ENCODE measurements at places on chromosomes 5 and 9.
A peak's percentile ranks its signal among the peaks of the same experiment; 100 is the strongest.

DNA sequence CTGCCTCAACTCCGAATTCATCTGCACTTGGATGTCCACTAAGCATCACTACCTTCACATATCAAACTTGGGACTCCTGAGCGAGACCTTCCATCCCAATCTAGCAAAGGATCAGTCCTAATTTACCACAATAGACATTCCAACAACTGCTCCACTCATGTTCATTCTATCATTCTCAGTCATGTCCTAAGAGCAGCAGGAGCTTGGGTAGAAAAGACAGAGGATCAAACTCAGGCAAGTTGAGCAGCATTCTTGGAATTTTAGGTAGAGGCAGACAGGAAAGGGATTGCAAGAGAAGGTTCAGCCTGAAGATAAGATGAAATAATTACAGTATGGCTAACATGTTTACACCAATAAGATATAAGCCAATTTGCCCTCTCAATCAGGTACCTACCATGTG lies 51.7 kb downstream of the AUH start:
- DNase-seq = no peak

GRCh38 chr9:112295174-112295573 lies 38.2 kb downstream of the PTBP3 start:
- DNase-seq = no peak

- peak; percentile 54 for DNase-seq
These were observed 11.8 kb upstream of the ZDHHC11 start for GRCh38 chr5:862367-863243.

DNA sequence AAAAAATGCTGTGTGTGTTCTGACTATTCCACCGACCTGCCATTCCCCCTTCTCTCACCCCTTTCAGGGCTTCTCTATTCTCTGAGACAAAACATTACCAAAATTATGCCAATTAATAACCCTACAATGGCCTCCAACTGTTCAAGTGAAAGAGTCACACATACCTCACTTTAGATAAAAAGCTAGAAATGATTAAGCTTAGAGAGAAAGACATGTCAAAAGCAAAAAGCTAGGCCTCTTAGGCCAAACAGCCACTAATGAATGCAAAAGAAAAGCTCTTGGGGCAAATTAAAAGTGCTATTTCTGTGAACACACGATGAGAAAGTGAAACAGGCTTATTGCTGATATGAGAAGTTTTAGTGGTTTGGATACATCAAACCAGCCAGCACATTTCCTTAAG lies 279.6 kb upstream of the GRAMD2B start:
- DNase-seq = no peak

- no peak for DNase-seq
These were observed 111.0 kb upstream of the NFIB start for GRCh38 chr9:14424983-14425382.

- DNase-seq = no peak
These were observed 30.5 kb upstream of the EEIG1 start for GRCh38 chr9:128011071-128011817.

- DNase-seq = no peak
These were observed 66.4 kb downstream of the EHMT1 start for GRCh38 chr9:137685035-137685740.

- no peak for DNase-seq
These were observed 429.6 kb upstream of the ZNF608 start for GRCh38 chr5:125176005-125176390.

GRCh38 chr9:110031511-110032173 lies 176.3 kb downstream of the C9orf152 start:
- peak; percentile 82 for DNase-seq

DNA sequence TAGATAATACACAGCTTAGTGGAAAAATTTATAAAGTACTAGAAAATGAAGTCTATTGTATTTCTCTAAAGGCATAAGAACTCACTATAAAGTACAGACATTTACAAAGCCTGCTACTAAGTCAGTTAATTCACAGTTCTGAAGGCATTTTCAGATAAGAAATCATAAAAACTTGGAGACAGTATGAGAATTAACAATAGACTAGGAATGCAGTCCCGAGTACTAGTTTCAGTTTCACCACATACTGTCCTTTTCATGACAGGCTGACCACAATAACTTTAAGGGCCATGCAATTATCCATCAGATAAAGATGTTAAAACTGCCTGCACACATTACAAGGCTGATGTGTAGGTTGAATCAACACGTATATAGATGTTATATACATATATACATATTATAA lies 362.6 kb upstream of the SMC2 start:
- DNase-seq = no peak

GRCh38 chr5:175235251-175235960 lies 208.6 kb downstream of the DRD1 start:
- DNase-seq = peak; percentile 55

DNA sequence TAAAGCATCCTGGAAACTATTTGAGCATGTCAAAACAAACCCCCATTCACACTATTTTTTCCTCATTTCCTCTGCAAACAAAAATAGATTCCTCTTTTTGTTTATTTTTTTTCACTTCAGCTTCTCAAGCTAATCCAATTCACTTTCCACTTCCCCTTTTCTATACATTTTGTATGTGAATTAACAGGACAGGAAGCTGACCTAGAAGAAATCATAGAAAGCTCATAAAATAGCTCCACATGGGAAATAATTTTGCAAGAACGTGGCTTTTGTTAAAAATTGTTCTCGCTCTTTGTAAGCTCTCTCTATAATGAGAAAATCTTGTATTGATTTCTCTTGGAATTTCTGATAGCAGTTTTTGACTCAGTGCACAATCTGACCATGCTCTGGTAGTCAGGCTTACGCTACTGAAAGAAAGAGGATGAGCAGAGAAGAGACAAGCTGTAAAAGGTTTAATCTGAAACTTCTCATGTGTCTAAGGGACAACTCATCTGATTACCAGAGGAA lies 215.8 kb downstream of the ADAMTS12 start:
- DNase-seq = no peak

DNA sequence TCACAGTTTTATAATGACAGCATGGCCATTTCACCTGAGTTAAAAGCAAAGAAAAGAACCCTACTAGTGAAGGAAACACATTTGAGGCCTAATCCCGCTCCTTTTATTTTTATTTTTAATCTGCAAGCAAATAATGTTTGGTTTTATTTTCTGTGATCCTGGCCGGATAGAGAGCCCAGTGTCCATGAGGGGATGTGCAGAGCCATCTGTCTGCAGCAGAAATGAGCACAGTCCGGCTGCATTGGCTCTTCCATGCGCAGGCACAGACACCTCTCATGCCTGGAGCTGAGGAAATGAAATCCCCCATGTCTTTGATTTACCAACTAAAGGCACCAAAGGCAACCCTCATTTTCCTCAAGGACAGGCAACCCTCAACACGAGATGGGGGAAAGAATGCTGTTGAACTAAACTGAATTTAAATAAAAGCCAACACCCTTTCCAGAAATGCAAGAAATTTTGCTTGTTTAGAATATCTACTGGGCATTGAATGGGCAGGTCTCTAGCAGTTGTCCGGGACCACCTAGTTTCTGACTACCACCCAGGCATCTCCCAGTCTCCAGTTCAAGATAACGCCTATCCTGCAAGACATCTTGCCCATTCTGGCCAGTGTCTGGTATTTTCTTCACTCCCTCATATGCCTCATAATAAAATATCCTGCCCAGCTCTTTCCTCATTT lies 47.9 kb upstream of the SEMA6A start:
- DNase-seq = no peak

GRCh38 chr9:34654323-34655051 lies 2.5 kb downstream of the IL11RA start:
- peak; percentile 39 for DNase-seq

DNA sequence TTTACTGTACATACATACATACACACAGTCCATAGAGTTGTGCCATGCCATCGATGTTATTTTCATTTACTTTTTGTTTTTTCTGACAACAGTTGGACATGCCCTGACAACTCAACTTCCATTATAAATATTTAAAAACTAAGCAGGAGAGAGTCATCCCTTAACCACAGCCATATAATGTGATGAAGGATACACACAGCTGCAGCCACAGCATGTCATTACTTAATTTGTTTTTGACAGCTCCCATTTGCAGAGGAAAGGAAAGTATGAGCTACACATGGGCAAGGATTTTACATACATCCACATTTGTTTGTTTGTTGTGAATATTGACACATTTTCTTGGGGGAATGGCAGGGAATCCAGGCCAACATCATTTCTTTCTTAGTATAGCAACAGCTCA lies 91.5 kb upstream of the TUT7 start:
- DNase-seq = no peak

DNA sequence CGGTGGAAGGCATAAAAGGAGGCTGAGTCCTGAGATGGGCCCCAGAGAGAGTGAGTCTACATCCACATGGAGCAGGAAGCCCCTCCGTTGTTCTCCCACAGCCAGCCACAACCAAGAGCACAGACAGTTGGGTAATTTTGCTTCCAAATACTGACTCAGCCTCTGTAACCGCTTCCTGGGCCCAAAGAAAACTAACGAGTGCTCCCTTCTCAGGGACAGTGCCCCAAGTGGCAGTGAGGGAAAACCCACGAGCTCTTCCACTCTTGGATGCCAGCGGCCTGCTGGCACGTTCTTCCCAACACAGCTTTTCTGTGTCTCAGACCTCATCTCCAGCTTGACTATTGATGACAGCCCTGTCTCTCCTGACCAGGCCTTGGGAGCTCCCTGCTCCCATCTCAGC lies 207.6 kb downstream of the FSTL4 start:
- peak; percentile 34 for DNase-seq

DNA sequence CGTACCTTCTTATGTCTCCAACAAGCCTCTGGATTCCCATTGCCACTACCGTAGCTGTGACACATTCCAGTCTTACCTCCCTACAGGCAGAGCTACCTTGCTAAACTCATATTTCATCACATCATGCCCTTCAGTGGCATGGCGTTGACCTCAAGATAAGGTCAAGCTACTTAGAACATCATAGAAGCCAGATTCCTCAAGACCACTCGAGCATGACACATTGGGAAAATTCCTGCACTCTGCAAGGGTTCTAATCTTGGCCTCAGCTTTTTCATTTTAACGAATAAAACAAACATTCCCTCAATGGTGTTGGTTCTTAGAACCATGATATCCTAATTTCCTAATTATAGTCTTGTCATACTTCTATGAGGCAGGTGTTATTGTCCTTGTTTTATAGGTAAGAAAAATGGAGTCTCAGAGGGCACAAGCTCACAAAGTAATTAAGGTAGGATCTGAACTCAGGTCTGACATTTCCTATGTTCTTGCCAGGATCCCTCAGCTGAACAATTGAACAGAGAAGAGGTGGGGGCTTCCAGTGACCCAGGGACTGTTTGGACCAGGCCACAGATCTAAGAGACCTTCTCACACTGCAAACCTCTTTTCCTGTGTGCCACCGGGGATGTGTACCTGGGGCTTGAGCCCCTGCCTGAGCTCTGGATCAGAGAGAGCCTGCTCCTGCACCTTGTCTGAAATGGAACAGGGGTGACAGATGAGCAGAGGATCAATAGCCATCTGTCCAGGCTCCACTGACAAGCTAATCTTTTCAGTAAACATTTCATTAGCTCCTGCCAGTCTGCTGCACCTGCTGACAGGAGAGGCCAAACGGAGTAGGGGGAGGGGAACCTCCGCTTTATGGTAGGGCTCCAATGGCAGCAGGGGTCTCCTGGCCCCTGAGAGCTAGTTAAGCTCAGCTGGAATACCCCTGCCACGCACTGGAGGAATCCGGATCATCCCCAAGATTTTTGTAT lies 49.3 kb downstream of the ALG2 start:
- no peak for DNase-seq

DNA sequence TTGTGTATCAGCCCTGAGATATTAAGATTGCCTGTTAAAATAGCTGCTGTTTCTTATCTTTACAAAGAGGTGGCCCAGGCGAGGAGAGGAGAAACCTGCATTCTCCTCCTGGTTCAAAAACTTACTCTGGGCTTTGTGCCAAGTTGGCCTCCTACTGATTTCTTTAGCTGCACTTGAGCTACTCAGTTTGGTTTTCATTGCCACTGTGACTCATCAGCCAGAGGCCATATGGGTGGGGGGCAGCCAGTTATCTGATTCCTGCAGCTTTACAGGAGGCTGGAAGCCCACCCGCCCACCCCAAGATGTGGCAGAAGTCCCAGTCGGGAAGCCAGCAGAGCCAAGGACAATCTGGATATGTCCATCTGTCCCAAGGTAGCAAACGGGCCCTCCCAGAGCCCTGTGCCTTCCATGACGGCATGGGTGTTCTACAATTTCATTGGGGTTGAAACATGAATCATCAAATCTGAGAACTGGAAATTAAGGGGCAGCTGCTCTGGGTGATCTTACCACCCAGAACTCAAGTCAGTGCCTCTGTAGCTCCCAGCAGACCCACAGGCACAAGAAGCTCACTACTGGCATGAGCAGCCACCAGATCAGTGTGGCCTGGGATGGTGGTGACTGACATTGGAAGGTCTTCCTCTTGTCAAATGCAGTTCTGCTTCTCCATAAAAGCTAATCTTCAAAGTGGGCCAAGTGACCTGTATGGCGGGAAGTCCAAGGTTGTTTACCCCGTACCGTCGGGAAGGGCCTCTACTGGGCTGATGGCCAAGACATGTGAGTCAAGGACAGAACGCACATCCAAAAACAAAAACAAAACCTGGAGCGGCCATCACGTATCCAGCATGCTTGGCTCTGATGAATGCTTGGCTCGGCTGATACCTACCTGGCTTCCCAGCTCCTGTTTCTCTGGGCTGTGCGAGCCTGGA lies 15.6 kb downstream of the FCN2 start:
- DNase-seq = peak; percentile 91

GRCh38 chr9:135950135-135950682 lies 11.0 kb downstream of the UBAC1 start:
- no peak for DNase-seq

DNA sequence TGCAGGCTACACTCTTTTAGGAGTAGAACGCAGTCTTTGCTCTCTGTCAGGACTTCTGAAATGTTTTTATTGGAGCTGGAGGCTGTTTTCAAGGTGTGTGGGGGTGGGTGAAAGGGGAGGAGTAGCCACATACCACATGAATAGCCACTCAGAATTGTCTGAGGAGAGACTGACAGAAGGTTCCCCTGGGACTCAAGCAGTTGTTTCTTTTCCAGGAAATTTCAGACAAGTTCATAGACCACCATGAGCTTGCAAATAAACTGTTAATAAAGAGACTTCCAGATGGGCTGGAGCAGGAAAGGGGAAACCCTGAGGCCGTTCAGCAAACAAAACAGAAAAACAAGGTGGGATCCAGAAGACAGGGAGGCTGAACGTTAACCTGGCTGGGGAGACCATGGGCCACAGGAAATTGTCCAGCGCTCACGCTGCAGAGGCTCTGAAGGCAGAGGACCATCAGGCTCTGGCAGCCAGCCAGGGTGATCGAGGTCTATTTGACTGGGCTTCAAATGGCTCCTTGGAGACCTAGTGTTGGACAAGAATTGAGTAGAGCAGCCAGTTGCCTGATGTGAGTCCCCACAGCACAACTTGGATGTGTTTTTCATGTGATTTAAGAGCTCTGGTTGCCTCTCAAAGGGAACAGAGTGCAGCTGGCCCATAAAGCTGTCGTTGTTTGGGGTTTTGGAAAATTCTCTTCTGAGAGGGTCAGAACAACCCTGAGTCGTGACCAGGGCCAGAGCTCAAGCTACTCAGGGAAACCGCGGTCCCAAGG lies 159.2 kb upstream of the RAI14 start:
- no peak for DNase-seq

GRCh38 chr9:85676790-85677189 lies 65.0 kb downstream of the AGTPBP1 start:
- no peak for DNase-seq

GRCh38 chr9:76302947-76303550 lies 91.2 kb downstream of the RFK start:
- peak; percentile 32 for DNase-seq

GRCh38 chr9:91407580-91408318 lies 15.9 kb downstream of the NFIL3 start:
- peak; percentile 20 for DNase-seq

Measured in RPMI7951 (cell line).